ENCODE measurements at places on chromosomes 16 and 17. TPM values are rescaled to one million over a fixed set of nuclear protein-coding genes. Genes with fewer than 3 reads are reported as not detected.

The CCL4L2 gene
- total RNA-seq = not detected

The TMC8 gene
- 0.41 TPM for total RNA-seq

The CD300LB gene
- total RNA-seq = 0.17 TPM

The SULT1A3 gene
- total RNA-seq = 8.7 TPM

The CDH13 gene
- total RNA-seq = not detected

The ANKRD13B gene
- 18.4 TPM for total RNA-seq

The SLC12A3 gene
- not detected for total RNA-seq

The EXOC3L1 gene
- 0.23 TPM for total RNA-seq

The MARF1 gene
- 8.1 TPM for total RNA-seq

The RUNDC3A gene
- 1.3 TPM for total RNA-seq

The CNTNAP4 gene
- not detected for total RNA-seq

The SLC13A2 gene
- 0.14 TPM for total RNA-seq

The ERBB2 gene
- total RNA-seq = 33.8 TPM

Measured in A549 treated with GW870086 at 1 μM for 4 hours (cell line).